SK-N-DZ (cell line): ENCODE measurements at places on chromosomes 13 and 19.
A peak's percentile ranks its signal among the peaks of the same experiment; 100 is the strongest.

- DNase-seq = no peak
Observed at GRCh38 chr19:11238781-11239376, 540 bp upstream of the ANGPTL8 start.

GRCh38 chr19:58317476-58318072, 9.2 kb upstream of the ZSCAN22 start:
- no peak for DNase-seq

GRCh38 chr19:27673986-27674385, 1539.0 kb downstream of the UQCRFS1 start:
- no peak for DNase-seq

DNA sequence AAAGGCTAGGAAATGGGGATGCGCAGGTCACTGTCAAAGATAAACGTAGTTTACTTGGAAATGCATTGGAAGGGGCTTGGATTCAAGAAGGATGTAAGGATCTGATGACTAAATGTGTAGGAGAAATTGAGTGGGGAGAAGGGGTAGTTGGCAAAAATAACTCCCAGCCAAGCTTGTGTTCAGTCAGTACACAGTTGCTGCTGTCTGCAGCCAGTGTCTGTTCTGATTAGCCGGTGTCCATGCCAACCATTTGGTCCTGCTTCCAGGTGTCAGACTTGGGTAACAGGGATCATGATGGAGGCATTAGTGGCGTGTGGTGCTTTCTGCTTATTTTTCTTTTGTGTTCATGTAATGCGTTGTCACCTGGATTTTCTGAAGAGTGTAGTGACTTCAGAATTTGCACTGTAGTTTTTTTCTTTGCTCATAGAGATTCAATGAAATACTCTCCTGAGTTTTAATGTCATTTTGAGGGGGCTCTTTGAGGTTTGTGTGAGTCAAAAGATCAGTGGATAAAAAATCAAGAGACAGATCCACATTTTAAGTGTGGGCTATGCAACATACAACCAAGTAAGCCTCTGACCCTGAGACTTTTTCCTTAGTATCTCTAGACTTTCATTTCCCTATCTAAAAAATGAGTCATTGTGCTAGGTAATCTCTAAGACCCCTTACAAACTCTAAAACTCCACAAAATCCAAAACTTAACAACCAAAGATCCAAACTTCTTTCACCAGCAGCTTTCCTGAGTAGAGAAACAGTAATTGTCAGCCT, 103.9 kb downstream of the WDFY2 start:
- peak; percentile 8 for DNase-seq

DNA sequence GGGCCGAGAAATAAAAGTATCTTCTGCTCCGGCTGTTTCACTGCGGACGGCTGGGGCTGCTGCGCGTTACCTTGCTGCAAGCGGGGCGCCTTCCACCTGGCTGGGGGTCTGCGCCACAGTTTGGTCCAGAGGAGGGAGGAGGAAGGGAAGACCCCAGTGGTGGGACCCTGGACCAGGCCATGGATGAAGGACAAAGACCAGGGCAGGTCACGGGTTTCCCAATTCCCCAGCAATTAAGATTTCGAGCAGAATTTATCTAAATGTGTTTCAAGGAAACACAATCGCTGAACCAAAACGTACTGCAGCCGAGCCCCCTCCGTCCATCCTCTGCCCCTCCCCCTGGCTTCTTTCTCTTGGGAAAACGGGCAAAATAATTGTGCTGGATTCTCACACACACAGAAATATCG, 2.9 kb downstream of the SOX1 start:
- no peak for DNase-seq

GRCh38 chr13:28316836-28317235, 178.1 kb downstream of the FLT1 start:
- no peak for DNase-seq

DNA sequence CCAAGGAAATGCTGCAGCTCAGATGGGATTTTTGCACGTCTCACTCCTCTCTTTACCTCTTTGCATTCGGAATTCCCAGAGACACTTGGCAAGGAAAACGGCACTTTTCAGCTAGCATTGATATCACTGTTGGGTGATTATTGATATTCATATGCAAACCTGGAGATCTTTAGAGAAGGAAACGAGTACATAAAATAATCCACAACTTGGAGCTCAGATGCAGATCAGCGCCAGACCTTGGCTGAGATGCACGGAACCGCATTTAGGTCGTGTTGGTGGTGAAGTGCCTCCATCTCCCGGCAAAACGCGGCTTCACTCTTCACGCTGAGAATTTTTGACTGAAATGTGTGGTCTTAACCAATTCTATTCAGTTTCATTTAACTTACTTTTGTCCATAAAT, 77.2 kb upstream of the ARHGEF7 start:
- DNase-seq = no peak

GRCh38 chr13:28413999-28414398, 80.9 kb downstream of the FLT1 start:
- DNase-seq = no peak

DNA sequence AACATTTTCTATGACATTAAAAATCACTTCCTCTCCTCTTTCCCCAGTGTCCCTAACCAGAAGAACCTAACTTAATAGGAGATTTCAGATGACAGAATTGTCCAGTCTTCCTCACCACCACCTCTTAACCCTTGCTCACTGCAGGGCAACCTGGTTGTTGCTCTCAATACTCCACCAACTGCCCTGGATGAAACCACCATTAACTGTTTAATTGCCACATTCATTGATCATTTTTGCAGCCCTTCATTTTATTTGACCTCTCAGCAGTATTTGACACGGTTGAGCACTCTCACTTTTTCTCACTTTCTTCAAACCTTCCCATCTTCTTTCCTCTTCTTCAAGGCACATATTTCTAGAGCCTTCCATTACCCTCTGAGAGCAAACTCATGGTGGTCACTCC, 84.0 kb downstream of the MBNL2 start:
- DNase-seq = no peak

DNA sequence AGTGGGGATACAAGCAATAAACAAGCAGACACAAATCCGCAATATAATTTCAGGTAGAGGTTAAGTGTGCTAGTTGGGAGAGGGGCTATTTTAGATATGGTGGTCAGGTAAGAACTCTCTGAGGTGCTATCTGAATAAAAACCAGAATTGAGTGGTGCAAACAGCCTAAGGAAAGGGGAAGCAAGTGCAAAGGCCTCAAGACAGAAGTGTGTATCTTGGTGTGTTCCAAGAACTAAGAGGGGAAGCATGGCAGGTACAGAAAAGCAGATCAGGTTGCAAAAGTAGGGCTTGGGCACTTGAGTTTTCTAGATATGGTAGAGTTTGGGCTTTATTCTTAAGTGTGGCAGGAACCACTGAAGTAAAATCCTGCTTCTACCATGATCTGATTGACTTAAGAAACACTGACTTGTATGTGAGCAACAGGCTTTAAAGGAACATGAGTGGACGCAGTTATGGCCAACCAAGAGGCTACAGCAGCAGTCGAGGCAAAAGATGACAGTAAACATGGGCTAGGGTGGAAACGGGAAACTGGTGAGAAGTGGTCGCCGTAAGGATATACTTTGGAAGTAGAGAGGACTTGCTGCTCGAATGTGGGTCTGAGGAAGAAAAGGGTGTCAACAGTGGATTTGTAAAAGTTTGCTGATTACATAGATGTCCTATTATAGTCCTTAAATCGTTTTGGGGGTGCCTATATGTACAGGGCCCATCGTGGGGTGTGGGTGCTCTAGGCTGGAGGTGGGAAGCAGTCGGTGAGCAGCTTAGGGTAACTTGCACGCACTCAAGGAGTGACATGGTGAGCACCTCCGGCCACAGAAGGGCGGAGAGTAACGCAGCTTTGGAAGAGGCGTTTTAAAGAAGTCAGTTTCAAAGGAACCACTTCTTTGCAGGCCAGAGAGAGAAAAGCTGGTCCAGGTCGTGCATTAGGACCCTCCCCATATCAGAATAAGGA, 677 bp downstream of the TGDS start:
- DNase-seq = no peak

DNA sequence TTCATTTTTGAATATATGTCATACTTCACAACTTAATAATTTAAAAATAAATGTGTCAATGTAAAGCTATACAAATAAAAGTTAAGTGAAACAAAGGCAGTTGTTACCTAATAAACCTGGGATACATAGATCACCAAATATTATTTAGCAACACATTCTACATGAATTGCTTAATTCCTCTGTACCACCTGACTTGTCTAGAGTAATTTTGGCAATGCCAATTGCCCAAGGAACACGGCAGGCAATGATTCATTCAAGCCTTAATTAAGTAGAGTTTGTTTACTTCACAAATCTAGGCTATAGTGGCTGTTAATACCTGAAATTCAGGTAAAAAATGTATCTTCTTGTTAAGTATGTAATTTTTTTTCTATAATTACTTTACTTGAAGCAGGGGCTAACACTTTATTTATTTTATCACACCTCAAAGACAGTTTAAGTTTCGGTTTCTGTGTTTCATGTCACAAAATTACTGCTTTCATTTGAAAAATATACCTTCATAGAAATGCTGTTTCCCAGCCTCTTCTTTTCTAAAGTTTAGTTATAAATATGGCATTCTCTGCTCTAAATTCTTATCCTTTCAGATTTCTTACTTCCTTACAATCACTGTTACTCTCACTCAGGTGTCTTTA, 705.7 kb downstream of the SLITRK5 start:
- no peak for DNase-seq

- no peak for DNase-seq
Observed at GRCh38 chr19:5016268-5016667, 47.4 kb downstream of the KDM4B start.

GRCh38 chr19:19550485-19550929, 12.4 kb downstream of the CILP2 start:
- DNase-seq = no peak

DNA sequence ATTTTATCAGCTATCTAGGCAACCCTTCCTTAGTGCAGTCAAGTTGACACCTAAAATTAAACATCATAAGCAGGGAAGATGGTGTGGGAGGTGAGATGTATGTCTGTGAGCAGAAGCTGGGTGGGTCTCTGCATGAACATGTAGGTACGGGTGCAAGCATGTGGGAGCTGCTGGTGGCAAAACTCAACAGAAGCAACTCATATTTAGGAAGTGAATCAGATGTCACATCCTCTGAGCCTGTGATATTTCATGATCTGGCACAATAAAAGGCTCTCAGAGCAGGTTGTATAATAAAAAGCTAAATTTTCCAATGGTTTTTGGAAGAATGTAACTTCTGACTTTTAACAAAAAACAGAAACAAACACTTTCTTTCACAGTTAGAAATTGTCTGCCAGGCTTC, 44.4 kb downstream of the C1QTNF9 start:
- no peak for DNase-seq

GRCh38 chr19:58434217-58434616, 5.7 kb downstream of the ZNF132 start:
- DNase-seq = no peak

DNA sequence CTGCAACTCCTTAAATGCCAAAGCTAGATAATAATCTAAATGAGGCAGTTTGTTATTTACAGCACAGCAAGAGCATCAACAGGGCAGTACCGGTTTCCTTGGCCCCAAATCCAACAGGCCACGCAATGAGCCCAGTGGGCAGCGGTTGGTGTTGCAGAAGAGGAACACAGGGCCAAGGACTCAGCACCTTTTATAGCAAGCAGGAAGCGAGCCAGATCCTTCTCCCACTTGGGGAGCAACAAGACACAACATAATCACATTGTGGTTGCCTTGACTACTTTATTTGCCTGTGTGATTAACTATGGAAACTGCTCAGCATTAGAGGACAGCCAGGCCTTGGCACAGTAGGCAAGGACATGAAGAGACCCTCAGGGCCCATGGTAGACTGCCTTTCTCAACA, 67.1 kb upstream of the HTR2A start:
- no peak for DNase-seq

DNA sequence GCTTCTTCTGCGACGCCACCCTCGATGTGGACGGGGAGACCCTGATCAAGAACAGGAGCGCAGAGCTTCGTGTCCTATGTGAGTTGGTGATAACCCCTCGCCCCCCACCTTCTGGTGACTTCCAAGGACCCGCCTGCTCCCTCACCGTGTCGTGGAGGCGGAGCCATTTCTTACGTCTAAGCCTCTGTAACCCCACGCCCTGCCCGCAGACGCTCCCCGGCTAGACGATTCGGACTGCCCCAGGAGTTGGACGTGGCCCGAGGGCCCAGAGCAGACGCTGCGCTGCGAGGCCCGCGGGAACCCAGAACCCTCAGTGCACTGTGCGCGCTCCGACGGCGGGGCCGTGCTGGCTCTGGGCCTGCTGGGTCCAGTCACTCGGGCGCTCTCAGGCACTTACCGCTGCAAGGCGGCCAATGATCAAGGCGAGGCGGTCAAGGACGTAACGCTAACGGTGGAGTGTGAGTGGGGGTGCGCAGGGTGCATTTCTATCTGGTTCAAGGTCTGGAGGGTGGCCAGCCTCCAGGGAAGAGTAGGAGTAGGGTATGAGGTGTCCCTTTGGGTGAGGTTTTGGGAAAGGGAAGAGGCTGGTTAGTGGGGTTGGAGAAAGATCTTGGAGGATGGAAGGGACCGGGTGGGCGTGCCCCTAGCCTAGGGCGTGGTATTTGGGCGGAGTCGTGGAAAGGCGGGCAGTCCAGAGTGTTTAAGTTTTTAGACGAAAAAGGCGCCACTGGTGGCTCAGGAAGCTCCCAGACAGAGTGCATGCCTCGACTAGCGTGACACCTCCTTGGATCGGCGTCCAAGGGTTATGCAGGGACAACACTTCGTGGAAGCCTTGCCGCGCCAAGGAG, 3.3 kb downstream of the ICAM5 start:
- DNase-seq = no peak

DNA sequence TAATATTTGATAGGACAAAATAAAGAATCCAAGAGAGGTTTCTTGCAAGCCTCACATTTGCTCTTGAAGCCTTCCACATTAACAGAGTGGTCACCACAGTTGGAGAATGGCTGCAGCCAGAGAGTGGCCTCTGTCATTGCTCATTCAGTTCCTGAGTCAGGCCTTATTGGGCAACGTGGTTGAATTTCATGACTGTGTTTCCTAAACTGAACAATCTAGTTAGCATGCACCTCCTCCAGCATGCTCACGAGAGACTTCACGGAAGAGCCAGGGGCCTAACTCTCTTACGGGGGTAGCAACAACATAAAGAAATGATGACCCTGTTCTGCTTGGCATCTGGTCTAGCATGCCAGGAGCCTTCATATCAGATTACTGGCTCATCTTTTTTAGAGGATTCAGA, 9.6 kb upstream of the UBL3 start:
- no peak for DNase-seq

- no peak for DNase-seq
Observed at GRCh38 chr19:1261798-1262622, 7.1 kb upstream of the CIRBP start.

GRCh38 chr13:44904967-44905366, 84.3 kb downstream of the NUFIP1 start:
- DNase-seq = no peak

DNA sequence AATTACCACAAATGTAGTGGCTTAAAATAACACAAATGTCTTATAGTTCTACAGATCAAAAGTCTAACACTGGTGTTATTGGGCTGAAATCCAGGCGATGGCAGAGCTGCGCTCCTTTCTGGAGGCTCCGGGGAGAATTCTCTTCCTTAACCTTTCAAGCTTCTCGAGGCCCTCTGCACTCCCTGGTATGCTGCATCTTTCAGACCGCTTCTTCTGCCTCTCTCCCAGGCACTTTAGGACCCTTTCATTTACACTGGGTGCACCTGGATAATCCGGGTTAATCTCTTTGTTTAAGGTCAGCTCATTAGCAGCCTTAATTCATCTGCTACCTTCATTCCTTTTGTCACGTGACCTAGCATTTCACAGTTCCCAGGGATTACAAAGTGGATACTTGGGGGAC, 211.3 kb upstream of the RFC3 start:
- no peak for DNase-seq

- no peak for DNase-seq
Observed at GRCh38 chr13:20356444-20356843, 124.3 kb upstream of the GJB6 start.
